SK-N-MC (cell line): ENCODE measurements at places on chromosomes 2 and 18.

DNA sequence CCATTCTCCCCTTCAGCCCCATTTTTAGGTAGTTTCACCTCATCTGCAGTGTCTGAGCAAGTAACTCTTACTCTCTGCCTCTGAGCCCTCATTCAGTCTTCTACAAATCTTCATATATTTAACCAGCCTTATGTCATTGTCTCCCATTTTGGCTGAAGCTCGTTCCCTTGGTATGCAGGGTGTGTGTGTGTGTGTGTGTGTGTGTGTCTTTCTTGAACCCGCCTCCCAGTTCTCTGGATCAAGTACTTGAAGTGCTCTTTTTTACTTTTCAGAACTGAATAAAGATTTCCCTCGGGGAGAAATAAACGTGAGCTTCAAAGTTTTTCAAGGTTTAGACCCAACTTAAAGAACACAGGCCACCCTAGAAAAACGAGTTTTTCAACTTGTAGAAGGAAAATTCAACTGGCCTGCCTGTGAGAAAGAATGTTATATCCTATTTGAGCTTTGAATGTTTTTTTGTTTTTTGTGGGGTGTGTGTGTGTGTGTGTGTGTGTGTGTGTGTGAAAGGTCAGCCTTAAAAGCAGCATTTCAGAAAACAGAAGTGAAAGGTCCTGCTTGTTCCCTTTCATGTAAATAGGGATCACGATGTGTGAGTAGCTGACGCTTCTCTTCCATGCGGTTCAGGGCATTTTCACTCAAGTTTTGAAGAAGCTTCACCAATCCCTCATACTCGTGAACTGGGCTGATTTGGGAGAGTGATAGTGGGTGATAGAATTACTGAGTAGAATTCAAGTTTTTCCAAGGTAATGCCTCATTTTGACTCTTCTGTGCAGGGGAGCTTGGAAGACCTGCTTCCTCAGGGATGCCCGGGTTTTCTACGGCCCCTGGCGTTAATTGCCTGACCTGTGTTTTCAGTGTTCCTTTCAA, 50.6 kb upstream of the EML6 start:
- no peak for DNase-seq

DNA sequence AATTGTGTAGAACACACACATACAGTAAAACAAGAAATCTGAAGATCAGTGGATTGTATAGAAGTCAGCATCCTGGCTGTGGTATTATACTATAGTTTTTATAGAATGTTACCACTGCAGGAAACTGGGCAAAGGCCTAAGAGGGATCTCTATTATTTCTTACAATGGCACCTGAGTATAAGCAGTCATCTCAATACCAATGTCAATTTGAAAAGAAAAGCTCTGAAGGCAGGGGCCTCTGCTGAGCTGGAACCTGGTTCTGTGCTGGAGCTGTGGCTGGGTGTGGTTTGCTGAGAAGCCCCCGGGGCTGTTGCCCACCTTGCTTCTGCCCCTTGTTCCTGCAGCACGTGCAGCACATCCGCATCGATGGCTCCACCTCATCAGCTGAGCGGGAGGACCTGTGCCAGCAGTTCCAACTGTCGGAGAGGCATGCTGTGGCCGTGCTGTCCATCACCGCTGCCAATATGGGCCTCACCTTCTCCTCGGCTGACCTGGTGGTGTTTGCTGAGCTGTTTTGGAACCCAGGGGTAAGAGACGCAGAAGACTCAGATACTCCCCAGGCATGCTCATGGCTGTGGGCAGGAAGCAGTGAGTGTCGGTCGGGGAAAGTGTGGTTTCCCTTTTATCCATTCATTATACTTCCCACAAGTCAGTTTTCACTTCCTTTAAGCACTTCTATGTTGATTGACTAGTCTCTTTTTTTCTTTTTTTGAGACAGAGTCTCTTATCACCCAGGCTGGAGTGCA, 23.5 kb upstream of the RPL37A start:
- DNase-seq, result no peak

DNA sequence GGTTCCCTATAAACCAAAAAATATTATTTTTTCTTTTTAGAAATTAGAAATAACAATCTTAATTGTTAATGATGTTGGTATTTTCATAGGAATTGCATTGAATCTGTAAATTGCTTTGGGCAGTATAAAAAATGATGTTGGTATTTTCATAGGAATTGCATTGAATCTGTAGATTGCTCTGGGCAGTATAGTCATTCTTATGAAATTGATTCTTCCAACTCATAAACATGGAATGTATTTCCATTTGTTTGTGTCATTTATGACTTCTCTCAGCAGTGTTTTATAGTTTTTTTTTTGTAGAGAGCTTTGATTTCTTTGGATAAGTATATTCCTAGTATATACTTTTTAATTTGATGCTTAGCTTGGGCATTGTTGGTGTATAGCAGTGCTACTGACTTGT, 82.0 kb upstream of the NT5C1B start:
- no peak for DNase-seq

DNA sequence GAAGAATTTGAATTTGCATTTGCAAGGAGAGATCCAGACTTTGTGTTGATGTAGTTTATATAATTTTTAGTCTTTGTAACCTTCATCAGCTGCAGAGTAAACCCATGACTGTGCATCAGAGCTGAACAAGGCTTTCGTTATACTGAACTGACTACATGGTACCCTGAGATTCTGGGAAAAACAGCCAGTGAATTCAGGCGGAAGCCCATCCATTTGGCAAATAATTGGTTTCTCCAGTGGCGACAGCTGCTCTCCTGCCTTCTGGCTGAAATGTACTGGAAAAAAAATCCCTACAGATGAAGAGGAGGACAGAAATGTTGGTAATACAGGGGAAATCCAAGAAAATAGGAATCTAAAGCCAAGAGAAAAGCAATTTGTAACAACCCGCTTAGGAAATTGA, 657.5 kb upstream of the CDH7 start:
- no peak for DNase-seq
